ENCODE measurements at places on chromosomes 1 and 21. TPM values are rescaled to one million over a fixed set of nuclear protein-coding genes. Genes with fewer than 3 reads are reported as not detected.

ACTRT2 gene
- total RNA-seq: not detected

RIPK4 gene
- not detected for total RNA-seq

TAL1 gene
- total RNA-seq: 2.7 TPM

SMIM1 gene
- not detected for total RNA-seq

TNFRSF14 gene
- total RNA-seq: 0.98 TPM

CELA2A gene
- not detected for total RNA-seq

AK2 gene
- 27.8 TPM for total RNA-seq

MYBPH gene
- not detected for total RNA-seq

FALEC gene
- total RNA-seq: not detected

C1orf122 gene
- 12.5 TPM for total RNA-seq

C1orf53 gene
- total RNA-seq: 1.5 TPM

VASH2 gene
- 37.6 TPM for total RNA-seq

ESRRG gene
- total RNA-seq: 7.1 TPM

FCRL4 gene
- total RNA-seq: not detected

ZNF683 gene
- not detected for total RNA-seq

SIKE1 gene
- 64.2 TPM for total RNA-seq

CHRM3 gene
- total RNA-seq: 21.4 TPM

CIART gene
- total RNA-seq: 1.7 TPM

MFAP2 gene
- 5.9 TPM for total RNA-seq

C8B gene
- not detected for total RNA-seq

KRTAP10-6 gene
- total RNA-seq: not detected

SH2D5 gene
- 0.49 TPM for total RNA-seq

SPATA1 gene
- total RNA-seq: 0.74 TPM

S1PR1 gene
- total RNA-seq: 20.7 TPM

FTCD gene
- total RNA-seq: 0.98 TPM

FCAMR gene
- total RNA-seq: not detected

KRTAP12-2 gene
- not detected for total RNA-seq

GJA9 gene
- not detected for total RNA-seq

PTPN14 gene
- total RNA-seq: 3.4 TPM

KRTAP27-1 gene
- total RNA-seq: not detected

NBPF4 gene
- total RNA-seq: not detected

FAM177B gene
- not detected for total RNA-seq

LCE2B gene
- not detected for total RNA-seq

BARHL2 gene
- not detected for total RNA-seq

ZSWIM5 gene
- total RNA-seq: 14.5 TPM

APP gene
- total RNA-seq: 426 TPM

SPRR2E gene
- not detected for total RNA-seq

RGSL1 gene
- total RNA-seq: not detected

PCP4L1 gene
- total RNA-seq: 3.0 TPM

CACNA1E gene
- 62.7 TPM for total RNA-seq

MAN1C1 gene
- total RNA-seq: 6.9 TPM

Data from temporal lobe (tissue), 4 donors.